T-helper 17 cell (primary cell): ENCODE measurements at places on chromosomes 2 and 18.

DNA sequence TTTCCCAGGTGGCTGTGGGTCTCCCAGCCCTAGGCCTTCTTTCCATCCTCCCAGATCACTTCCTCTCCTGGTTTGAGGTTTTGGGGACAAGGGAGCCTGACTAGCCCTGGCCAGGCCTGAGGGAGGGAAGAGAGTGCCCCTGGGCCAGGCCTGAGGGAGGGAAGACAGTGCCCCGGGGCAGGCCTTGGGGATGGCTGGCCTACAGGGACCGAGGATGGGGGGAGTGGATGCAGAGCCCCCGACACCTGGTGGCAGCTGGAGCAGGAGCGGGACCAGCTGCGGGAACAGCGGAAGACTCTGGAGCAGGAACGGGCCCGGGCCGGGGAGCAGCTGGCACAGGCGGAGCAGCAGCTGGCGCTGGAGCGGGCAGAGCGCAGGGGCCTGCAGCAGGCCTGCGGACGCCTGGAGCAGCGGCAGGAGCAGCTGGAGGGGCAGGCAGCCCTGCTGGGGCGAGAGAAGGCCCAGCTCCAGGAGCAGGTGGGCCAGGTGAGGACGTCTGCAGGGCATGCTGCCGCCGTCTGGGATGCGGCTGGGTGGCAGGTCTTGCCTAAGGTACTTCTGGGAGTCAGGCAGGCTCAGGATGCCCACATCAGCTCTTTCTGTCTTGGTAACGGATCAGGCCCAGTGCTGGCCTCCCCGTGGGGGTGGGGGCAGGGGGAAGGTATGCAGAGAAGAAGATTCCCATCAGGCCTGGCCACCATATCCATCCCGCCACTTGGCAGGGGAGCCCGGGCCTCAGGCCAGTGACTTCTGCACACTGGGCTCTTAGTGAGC is 29.2 kb downstream of the CROCC2 start:
- DNase-seq: peak; percentile 6

DNA sequence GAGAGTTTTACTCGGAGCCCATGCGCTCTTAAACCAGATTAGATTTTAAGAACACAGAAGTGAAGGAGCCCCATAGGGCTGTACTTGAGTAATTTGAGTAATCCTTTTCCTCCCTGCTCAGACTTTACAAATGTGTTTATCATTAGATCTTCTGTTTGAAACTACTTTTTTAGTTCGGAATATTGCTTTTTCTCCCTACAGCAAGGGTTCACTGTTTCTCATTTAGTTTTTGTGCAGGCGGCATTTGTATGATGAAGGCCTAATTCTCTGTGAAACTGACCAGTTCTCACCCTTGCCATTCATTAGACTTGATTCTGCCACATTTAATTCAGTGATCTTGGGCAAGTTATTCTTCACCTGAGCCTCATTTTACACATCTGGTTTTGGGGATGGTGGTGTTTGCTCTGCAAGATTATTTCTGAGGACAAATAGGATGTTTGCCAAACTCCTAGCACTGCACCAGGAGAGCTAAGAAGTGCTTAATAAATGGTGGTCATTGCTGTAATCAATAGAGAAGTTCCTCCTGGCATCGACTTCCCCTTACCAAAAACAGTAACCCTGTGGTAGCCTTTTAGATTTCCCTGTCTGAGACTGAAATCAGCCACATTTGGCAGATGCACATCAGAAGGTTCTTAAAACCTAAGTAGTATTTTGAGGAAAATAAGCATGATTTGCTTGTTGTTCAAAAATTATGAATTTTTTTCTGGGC is 2.2 kb downstream of the B3GNT2 start:
- no peak for DNase-seq

DNA sequence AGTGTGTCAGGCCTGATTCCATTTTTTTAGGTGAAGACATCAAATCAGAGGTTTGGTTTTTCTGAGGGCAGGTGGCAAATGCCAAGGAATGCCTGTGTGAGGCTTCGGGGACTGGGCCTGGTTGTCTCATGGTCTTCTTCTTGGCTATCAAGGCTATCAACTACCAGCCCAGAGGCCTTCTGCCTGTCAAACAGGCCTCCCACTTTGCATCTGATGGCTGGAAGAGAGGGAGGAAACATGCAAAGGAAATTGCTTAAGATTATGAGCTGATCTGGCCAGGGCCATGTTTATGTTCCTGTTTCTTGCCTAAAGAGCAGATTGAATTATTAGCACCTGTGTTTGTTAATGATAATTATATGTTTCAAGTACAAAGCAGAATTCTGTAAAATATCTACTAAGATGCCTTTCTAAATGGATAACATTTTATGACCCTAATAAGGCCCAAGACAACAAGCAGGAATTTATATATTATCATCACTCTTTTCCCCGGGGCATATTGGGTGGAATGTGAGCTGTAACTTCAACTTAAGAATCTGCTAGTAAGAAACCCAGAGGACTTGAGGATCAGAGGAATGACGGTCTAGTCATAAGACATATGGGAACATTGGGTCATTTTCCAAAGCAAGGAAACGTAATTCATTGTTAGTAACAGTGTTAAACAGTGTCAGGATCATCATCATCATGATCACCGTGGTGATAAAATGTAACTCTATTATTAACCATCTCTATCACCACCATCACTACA is 123.2 kb downstream of the LYPD6B start:
- DNase-seq: no peak

DNA sequence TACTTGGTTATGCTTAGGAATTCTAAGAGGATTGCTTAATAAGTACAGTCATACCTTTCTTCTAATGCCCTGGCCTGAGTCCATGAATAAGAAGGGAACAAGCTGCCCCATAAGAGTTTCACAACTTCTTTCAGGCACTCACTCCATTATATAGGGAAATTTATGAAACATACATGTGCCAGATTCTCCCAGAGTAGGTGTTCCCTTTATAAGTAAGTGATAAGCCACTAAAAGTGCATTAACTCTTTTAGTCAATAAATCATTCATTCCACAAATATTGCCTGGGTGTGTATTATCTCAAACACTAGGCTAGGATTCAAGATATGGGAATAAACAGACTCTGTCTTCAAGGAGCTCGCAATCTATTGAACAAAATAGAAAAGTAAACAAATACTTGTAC is 84.5 kb upstream of the RBBP8 start:
- no peak for DNase-seq

- no peak for DNase-seq
Observed at GRCh38 chr2:48529676-48530032, 300 bp upstream of the STON1 start.

- no peak for DNase-seq
Observed at GRCh38 chr2:44616667-44617155, 255.0 kb downstream of the CAMKMT start.

- no peak for DNase-seq
Observed at GRCh38 chr2:172106108-172106961, 3.6 kb upstream of the DLX2 start.

DNA sequence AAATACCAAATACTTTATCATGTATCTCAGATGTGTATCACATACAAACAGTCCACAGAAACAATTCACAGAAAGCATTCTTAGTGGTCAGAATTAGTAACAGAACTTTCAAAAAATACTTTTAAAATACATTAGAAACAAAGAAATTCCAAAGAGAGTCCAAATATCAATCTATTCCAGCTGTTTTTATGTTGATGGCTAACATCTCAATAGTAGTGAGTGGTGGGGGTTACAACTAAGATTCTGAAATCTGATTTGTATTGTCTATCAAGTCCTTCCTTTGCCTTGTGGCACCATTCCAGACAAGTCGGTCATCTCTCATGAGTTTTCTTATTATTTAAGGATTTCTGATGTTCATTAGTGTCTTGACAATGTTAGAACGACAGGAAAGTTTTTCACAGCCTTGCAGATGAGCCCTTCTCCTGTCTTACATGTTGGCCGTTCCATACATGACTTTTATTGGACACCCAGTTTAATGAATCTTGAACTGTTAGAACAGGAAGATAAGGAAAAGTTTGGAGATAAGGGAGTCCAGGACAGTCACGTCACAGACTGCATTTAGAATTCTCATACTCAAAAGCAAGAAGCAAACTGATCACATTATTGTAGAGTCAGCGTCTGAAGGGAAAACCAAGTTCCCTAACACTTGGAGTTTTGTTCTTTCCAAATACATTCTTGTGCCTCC is 410.3 kb downstream of the PID1 start:
- DNase-seq: no peak

DNA sequence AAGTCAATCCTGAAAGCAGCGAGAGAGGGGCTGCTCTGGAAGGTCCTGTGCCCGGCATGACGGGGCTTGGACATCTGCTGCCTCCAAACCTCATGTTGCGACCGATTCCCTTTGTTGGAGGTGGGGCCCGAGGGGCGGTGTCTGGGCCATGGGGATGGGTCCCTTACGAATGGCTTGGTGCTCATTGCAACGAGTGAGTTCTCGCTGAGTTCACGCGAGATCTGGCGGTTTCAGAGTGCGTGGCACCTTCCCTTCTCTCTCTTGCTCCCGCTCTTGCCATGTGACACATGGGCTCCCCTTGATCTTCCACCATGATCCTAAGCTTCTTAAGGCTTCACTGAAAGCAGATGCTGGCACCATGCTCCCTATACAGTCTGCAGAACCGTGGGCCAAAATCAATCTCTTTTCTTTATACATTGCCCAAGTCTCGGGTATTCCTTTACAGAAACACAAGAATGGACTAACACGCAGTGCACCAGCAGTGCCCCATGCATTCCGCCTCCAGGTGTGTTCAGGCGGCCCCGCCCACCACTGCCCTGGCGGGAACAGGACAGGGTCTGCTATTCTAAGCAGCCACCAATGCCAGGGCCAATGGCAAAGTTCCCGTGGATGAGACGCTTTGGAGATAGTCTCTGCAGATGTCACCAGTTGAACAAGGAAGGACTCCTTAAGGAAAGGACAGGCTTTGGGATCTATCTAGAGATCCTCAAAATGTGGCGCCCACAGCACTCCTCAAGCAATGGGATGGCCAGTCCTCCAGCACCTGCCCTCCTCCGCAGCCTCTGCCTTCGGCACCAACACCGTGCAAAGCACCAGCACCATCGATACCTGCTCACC is 63.4 kb downstream of the ZNF516 start:
- no peak for DNase-seq

- DNase-seq: no peak
Observed at GRCh38 chr2:15660491-15661294, 69.0 kb downstream of the DDX1 start.

DNA sequence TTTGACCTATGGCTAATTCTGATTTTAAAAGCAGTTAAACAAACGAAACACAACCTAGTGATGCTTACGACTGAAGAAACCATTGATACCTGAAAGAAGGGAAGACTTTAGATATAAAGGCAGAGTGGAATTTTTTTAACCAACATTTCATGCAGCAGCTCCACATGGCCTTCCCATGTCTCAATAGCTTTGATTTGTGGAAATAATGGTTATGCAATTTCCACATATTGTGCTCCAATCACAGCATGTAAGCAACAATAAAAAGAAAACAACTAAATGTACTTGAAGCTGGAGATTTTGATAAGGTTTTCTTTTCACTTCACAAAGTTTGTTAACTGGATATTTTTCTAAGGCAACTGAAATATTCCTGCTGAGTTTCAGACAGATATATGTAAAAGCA is 82.0 kb upstream of the SLC39A10 start:
- no peak for DNase-seq

DNA sequence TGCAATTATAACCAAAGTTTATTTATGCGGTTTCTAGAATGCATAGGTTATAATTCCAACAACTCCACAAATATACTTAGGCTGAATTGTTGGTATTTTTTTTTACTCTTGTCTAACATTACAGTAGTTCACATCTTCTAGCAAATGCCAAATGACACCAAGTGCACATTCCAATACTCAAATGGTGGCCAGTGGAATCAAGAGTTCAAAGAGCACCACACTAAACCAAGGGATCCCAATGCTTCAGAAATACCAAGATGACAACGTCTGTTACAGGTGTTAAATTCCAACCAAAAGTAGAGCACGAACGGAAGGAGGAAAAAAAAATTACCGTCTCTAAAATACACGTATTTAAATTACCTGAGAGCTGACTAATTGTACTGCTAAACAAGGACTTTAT is 136.2 kb downstream of the TMEM247 start:
- no peak for DNase-seq

DNA sequence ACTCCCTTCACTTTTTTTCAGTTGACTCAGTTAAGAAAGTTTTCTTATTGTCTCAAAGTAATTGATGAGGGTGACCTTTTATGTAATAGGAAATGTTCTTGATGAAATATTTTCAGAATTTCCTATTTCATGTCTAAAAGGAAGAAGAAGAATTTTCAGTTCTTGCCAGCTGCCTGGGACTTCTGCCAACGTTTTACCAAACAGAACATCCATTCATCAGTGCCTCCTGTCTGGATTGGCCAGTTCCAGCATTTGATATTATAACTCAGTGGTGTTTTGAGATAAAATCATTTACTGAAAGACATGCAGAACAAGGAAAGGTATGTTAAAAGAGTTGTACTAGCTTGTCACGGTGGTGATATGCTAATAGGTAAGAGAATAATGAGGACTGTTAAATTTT is 104.7 kb upstream of the MYO3B start:
- no peak for DNase-seq

DNA sequence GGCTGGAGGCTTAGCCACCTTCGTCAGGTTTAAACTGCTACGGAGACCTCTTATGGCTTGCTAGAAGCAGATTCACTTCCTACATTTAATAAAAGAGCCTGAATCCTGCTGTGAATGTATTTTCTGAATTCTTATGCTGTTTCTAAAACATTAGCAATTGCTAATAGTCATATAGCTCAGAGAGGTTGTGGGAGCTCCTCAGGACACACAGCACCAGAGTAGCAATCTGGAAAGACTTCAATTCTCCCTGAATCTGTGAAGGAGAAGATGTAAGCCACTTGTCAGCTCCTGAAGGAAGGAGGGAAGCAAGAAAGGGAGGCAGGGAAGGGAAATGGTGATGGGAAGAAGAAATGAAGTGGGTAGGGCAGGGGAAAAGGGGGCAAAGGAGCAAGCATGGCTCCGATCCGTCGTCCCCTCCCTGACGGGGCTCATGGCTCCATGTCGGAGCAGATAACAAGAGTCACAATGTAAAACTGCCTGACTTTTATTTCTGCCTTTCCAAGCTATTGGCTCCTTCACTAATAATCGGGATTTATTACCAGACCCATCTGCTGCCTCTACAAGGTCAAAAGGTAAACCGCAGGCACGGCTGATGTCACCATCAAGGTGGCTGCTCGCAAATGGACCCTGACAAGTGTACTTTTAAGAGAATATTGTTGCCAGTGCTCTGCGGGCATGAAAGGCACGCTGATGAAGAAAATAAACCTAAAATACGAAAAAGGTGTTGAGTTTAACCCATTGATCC is 656.0 kb upstream of the SALL3 start:
- DNase-seq: no peak

DNA sequence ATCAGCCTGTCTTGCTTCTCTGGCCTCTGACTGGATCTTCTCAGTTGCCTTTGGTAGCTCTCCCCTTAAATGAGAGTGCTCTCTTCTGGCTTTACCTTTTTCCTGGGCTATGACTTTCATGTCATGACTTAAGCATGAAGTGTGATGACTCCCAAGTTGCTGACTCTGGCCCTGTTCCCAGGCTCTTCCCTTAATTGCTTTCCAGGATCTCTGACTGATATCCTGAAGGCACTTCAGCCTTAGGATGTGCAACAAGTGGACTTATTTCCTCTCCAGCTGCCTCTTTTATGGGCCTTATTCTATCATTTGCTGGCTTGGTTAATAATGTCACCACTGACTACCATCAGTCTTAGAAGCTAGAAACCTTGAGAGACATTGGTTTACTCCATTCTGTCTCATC is 17.4 kb downstream of the SEMA4F start:
- DNase-seq: no peak
